Naive thymus-derived CD8-positive, alpha-beta T cell (primary cell): ENCODE measurements at places on chromosomes 16 and 17.

DNA sequence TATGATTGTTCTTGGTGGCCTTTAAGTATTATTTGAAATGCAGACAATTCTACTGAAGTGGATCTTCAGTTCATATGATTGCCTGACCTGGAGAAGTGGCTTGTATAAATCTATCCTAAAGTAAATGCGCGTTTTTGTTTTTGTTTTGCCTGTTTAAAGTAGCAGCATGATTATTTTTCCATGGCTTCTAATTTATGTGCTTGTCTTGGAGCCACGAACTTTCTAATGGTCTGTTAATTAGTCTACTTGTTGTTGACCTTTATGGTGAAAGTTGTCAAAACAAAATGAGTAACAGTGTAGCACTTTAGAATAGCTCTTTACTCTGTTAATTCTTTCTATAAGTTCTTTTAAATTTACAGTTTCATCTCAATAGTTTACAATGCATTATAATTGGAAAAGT is 1.7 kb downstream of the PRKAR1A start:
- DNase-seq: no peak

DNA sequence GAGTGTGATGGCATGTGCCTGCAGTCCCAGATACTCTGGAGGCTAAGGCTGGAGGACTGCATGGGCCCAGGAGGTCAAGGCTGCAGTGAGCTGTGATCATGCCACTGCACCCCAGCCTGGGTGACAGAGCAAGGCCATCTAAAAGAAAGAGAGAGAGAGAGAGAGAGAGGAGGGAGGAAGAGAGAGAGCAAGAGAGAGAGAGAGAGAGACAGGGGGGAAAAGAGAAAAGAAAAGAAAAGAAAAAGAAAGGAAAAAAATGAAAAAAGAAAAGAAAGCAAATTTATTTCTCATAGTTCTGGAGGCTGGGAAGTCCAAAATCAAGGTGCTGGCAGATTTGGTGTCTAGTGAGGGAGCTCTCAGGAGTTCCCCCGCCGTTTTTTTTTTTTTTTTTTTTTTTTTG is 33.3 kb downstream of the RNF135 start:
- no peak for DNase-seq

DNA sequence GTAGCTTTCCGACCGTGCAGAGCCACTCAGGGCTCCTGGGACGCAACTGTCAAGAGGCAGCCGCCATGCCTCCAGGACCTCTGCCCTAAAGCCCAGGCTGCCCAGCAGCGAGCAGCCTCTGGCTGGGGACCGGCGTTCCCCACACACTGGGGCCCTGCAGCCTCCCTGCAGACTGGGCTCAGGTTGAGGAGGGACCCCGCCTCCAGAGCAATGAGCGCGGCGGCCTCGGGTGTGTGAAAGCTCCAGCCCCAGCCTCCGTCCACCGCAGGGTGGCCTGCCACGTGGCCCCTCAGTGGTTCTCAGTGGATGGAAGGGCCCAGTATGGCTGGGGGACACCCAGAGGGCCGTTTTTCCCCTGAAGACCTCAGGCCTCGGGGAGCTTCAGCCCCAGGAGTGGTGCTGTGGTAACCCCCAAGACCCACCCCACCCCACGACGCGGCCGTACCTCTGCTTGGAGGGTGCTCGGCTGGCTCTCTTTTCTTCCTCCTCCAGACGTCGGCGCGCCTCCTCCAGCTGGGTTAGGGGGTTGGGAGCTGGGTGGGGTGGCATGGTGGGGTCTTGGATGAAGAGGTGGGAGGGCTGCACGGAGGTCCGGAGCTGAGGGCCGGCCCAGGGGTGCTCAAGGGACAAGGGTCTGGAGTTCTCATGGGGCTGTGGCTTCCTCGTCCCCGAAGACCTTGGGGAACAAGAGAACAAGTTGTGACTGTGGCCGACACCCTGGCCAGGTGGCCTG is 10.2 kb downstream of the PDIA2 start:
- no peak for DNase-seq

- no peak for DNase-seq
Measured at GRCh38 chr17:13485327-13485726, 116.4 kb downstream of the HS3ST3A1 start.

GRCh38 chr17:67602974-67603373 is 114.8 kb upstream of the NOL11 start:
- peak; percentile 70 for DNase-seq

- DNase-seq: no peak
Measured at GRCh38 chr16:74111456-74111982, 185.1 kb upstream of the PSMD7 start.

DNA sequence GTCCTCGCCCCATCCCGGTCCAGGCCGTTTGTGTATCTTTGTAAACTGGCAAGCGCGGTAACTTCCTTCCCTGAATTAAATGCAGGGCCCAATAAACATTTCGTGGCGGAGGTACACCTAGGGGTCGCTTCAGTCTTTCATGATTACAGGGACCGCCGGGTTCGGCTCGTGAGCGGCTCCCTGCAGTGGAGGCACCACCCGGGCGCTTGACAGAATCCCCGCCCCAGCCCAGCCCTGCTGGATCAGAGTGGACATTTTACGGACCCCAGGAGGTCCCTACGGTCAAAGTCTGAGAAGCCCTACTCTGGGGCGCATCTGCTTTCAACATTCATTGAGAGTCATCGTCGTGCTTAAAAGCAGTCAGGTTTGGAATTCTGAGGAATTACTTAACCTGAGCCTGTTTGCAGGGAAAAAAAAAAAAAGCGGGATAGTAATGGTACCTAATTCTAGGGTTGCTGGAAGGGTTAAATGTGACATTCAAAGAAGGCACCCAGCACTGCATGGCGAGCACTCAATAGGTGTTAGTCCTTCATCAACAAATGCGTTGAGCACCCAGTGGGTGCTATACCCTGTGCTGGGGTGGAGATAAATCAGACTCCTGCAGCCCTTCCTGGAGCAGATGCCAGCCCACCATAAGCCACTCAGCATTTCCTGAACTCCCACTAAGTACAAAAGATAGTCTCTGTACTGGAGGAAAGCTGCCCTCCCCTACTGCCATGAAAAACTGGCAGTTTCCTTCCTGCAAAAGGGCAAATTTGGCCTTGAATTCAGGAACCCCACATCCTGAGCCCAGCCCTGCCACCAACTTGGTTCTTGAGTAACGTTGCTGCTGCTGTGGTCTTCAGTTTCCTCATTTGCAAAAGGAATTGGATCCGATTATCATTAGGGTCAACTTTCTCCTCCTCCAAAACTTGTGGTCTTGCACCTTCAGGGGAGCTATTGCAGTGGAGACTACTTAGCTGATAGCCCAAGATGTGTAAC is 658 bp upstream of the DUSP3 start:
- no peak for DNase-seq

DNA sequence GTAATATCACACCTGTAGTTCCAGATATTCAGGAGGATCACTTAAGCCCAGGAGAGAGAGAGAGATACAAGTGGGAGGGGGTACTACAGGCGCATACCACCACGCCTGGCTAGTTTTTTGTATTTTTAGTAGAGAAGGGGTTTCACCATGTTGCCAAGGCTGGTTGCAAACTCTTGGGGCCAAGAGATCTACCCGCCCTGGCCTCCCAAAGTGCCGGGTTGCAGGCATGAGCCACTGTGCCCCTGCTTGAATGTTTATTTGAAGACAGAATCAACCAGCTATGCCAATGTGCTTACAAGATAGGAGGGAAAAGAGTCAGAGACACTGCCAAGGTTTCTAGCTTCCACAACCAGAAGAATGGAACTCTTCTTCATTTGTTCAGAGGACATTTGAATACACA is 87.8 kb downstream of the STH start:
- no peak for DNase-seq

DNA sequence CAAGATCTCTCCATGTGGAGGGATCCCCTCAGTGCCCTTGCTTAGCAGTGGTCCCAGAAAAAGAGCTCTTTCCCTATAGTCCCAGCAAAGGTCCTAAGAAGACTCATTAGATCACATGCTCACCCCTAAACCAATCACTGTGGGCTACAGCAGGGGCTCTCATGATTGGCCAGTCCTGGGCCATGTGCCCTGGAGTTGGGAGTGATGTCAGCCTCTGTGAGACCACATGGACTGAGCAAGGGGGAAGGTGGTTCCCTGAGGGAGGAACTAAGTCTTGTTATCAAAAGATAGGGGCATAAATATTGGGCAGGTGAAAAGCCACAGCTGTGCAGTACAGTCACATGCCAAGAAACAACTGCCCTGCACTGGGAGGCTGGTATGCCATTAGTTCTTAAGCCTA is 51.3 kb downstream of the SCNN1B start:
- no peak for DNase-seq

GRCh38 chr17:48632579-48633265 is 6.6 kb upstream of the HOXB9 start:
- DNase-seq: no peak

DNA sequence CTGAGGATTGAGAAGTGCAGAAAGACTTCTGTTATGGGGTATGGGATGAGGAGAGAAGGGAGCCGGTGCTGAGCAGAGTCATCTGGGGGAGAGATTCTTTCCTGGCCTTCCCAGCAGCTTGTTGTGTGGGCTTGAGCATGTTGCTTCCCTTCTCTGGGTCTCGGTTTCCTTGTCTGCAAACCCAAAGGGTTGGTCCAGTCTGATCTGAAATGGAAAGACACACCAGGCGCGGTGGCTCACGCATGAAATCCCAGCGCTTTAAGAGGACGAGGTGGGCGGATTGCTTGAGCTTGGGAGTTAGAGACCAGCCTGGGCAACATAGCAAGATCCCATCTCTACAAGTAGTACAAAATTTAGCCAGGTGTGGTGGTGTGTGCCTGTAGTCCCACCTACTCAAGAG is 6.0 kb downstream of the SOCS3 start:
- no peak for DNase-seq

DNA sequence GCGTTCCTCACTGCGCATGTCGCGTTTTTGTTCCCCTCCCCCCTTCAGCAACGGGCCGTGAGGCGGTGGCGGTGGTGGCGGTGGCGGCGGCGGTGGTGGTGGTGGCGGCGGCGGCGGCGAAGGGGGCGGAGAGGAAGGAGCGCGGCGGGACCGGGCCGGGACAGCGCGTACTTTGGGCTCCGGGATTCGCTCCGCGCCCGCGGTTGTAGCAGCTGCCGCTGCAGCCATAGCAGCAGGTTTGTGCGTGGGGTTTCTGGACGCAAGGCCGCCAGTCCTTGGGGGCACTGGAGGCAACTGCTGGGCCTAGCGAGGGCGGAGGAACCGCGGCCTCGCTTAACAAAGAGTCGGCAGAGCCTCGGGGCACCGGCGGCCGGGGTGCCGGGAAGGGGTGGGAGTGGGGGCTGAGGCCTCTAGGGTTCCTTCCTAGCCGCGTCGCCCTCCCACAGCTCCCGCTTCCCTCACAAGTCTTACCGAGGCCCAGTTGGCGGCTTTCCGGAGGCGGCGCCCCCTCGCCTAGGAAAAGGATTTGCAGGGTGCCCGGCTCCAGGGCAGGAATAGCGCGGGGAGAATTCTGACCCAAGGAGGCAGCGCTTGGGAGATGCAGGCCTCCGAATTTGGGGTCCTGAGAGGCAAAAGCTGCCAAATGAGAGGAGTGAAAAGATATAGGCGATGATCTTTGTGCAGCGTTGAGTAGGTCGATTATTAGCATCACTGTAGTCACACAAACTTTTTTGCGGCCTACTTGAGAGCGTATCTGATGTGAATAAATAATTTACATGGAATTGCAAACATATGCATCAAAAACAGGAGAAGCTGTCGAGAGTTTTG is at the start of gene DDX42:
Gene DDX42 (plus strand): TSS at position 30 of the 828 bp plus-strand sequence. CDS start 12,880 bp downstream, outside the sequence.
- DNase-seq: no peak

DNA sequence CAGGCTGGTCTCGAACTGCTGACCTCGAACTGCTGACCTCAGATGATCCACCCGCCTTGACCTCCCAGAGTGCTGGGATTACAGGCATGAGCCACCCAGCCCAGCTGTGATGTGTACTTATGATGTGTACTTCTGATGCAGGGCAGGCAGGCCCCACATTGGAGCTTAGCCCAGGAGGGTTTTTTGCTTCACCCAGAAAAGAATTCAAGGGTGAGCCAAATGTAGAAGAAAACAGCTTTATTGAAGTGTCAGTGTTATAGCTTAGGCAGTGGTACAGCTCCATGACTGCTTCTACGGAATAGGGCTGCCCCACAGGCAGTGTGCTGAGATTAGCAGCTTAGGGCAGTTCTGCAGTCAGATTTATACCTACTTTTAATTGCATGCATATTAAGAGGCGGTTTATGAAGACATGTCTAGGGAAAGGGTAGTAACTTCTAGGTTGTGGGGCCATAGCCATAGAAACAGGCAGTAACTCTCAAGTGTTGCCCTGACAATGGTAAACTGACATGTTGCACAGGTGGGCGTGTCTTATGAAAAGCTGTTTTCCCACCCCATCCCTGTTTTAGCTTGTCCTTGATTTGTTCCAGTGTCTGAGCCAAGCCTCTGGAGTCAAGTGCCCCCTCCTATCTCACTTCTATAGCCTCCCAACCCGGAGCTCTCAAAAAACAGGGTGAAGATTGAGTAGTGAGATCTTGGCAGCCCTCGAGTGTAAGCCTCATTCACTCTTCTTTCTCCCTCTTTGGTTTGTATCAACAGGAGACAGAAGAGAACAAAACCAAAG is 24.1 kb upstream of the POLR3E start:
- DNase-seq: no peak

DNA sequence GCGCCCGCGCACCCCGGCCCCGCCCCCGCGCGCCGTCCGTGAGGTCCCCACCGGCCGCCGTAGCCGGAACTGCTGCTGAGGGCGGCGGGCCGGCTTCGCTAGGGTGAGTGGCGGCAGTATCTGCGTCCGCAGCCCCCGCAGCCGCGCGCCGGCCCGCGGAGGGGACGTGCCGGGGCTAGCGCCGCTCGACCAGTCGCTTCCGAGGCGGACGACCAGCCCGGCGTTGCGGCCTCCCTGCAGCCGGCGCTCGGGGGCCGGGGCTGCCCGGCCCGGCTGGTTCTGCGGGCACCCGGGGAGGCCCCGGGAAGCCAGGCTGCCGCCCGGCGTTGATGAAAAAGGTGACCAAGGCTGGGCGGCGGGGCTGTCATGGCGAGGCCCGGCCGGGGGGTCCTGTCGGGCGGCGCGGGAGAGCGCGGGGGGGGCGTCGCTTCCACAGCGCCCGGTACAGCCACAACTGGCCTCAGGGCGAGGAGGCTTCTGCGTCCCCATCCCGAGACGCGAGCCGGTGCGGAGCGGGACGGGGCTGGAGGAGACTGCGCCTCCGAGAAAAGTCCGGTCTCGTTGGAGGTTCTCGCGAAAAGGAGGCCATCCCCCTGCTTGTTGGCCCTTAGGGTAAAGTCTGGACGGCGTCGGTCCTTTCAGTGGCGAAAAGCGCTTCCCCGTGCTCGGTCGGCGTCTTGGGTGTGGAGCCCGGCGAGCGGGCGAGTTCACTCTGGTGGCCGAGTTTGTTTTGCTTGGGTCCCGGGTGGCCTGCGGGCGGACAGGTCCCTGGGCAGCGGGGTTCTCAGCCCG is at the start of gene CRAMP1:
Gene CRAMP1 (plus strand): TSS at position 41 of the 792 bp plus-strand sequence. CDS start 2,280 bp downstream, outside the sequence.
- DNase-seq: no peak

GRCh38 chr16:55810451-55810961 is 22.4 kb downstream of the CES1 start:
- no peak for DNase-seq

DNA sequence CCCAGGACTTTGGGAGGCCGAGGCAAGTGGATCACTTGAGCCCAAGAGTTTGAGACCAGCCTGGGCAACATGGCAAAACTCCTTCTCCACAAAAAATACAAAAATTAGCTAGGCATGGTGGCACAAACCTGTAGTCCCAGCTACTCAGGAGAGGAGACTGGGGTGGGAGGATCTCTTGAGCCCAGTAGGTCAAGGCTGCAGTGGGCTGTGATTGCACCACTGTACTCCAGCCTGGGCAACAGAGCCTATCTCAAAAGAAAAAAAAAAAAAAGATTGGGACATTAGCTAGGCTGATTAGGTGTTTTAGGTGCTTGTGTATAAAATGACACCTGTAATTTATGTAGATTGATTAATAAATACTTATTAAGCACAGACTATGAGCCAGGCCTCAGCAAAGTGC is 10.1 kb downstream of the GFOD2 start:
- DNase-seq: no peak
